ENCODE measurements at places on chromosomes 4 and X. TPM values are rescaled to one million over a fixed set of nuclear protein-coding genes. Genes with fewer than 3 reads are reported as not detected.

GRCh38 chr4:159175989-159176375, 73.1 kb downstream of the RAPGEF2 start:
- DNase-seq: no peak

- DNase-seq: no peak
These were observed 5.4 kb upstream of the CYTL1 start for GRCh38 chr4:5024673-5025072.

- no peak for DNase-seq
These were observed 898.1 kb upstream of the EPHA5 start for GRCh38 chr4:66568431-66568830.

UNC5C gene
- 0.39 TPM for polyA plus RNA-seq

HGFAC gene
- polyA plus RNA-seq: 100 TPM

CT45A1 gene
- not detected for polyA plus RNA-seq

INTS6L gene
- polyA plus RNA-seq: 0.49 TPM
